Daoy (cell line): ENCODE measurements at places on chromosomes 2 and 18. TPM values are rescaled to one million over a fixed set of nuclear protein-coding genes. Genes with fewer than 3 reads are reported as not detected.

DNA sequence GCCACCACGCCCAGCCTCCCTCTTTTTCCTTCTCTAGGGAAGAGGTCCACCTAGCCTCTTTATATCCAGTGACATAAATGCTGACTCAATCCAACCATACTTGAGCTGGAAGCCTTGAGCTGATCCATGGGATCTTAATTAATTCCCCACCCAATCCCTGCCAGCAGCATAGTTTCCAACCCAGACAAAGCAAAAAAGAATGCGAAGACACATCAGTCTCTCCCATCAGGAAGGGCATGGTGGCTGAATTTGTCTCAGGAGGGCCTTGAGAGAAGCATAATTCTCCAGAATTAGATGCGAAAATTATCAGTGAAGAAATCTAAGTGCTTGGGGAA lies 22.5 kb downstream of the CASP10 start:
- no peak for DNase-seq

DNA sequence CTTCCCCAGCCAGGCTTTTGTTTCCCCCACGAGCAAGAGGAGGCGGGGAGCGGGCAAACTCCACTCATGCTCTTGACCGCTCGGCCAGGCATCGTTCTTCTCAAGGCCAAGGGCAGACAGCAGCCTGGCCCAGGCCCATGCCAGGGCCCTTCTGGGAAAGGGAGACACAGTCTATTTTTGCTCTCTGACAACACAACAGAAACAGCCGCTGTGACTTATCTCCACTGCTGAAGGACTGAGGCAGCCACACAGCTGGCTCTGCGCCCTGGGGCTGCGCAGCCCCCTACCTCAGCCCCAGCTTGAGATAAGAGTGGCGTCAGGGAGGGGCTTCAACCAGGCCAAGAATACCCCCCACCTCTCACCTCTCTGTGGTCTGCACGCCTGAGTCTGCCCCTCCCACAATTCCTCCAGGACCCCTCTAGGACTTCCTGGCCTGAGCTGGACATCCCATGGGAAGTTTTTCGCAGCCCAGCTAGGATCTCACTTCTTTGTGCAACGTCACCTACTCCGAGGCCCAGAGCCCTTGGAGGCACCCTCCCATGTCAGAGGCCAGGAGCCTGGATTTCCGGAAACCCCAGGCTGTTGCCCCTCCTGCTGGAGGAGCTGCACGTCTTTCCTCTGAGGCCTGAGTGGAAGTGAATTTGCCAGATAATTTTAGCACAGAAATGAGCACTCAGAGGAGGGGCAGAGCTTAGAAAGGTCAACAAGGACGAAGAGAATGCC lies 118.9 kb upstream of the OTOS start:
- no peak for DNase-seq

GRCh38 chr2:220356076-220356475 lies 728.6 kb downstream of the SLC4A3 start:
- DNase-seq: no peak

DNA sequence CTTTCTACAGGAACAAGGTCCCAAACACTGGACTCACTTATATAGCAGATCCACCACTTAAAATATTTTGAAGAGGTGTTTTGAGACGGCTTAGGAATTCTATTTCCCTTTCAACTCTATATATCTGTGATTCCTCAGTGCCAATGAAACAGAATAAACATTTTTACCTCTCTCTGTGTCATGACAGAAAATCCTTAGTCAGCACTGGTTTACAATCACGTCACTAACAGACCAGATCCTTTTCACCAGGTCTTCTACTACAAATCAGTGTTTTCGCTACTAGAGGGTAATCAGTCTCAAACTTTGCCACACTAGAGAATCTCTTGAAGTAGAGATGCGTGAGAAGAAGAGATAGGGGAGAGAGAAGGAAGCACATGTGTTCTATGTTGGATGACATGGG lies 325.6 kb downstream of the SS18 start:
- DNase-seq: no peak

DNA sequence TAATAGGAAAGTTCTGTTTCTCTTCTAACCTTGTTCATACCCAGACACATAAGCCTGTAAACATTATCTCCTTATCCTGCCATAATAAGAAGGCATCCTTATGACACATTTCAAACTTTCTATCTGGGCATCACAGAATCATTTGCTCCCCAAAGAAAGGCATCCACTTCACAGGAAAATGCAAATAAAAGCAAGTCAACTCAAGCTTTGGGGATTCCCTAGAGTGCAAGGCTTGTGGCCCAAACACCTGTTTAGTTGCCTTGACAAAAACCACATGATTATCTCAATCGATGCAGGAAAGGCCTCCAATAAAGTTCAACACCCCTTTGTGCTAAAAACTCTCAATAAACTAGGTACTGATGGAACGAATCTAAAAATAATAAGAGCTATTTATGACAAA lies 195.7 kb upstream of the GALNT5 start:
- DNase-seq: no peak

DNA sequence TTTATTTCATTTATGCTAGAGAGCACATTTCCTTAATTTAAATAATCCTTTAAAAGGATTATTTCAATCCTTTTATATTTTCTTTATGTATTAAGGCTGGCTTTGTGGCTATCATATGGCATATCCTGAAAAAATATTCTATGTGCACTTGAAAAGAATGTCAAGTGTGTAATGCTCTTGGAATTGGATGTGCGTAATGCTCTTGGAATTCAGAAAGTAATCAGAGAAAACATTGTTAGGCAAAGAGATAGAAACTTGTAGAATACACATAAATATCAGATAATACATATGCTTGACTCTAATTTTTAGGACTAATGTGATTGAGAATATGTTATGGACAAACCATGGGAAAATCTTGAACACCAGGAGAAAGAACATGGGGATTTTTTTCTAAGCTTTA lies 197.5 kb upstream of the COL3A1 start:
- DNase-seq: peak; percentile 20

ASTL gene
- not detected in 2 replicates for total RNA-seq
